ENCODE measurements at places on chromosomes 4 and X. TPM values are rescaled to one million over a fixed set of nuclear protein-coding genes. Genes with fewer than 3 reads are reported as not detected.

DNA sequence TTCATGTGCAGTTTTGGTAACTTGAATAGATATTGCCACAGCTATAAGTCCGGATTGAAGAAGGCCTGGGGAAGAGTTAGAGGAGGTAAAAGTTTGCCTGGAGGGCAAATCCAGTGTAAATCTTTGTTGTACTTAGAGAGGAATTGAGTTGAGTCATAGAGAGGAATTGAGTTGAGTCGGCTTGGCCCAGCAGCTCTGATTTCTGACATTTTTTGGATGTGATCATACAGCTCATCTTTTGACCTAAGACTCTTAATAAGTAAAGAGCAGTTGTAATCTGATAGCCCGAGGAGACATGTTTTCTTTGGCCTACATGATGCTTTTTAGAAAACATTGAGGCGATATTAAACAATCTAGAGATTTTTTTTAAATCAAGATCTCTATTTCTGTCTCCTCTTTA lies 3.9 kb downstream of the KIT start:
- H3K4me3 ChIP-seq: no peak overlapping the region
- peaks cover 56% of the 10 kb centered on the region for H3K27me3 ChIP-seq
- H3K27ac ChIP-seq: no peak overlapping the region
- no peaks in the 10 kb centered on the region for H3K36me3 ChIP-seq
- no peak for DNase-seq

- no peak for DNase-seq
- no peak overlapping the region for H3K4me3 ChIP-seq
- no peaks in the 10 kb centered on the region for H3K36me3 ChIP-seq
- peaks cover 41% of the 10 kb centered on the region for H3K4me1 ChIP-seq
- H3K27me3 ChIP-seq: no peaks in the 10 kb centered on the region
- H3K27ac ChIP-seq: no peak overlapping the region
Observed at GRCh38 chr4:10106421-10107039, 10.1 kb downstream of the WDR1 start.

DNA sequence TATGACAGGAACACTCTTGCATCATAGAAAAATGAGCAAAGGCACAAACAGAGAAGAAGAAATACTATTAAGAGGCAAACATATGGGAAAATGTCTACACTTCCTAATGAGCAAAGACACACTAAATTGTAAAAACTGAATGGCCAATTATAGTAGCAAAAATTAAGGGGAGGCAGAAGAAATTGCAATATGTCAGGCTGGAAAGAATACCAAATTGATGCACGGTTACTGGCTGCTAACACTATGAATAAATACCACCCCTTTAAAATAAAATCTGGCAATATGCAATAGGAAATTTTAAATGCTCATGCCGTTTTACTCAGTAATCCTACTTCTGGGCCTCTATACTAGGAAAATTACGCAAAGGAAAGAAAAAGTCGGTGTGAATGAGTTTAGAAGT lies 16.0 kb upstream of the PIN4 start:
- DNase-seq: no peak
- H3K27me3 ChIP-seq: no peaks in the 10 kb centered on the region
- H3K36me3 ChIP-seq: no peaks in the 10 kb centered on the region
- H3K4me3 ChIP-seq: no peak overlapping the region
- no peaks in the 10 kb centered on the region for H3K4me1 ChIP-seq
- no peak overlapping the region for H3K27ac ChIP-seq

DNA sequence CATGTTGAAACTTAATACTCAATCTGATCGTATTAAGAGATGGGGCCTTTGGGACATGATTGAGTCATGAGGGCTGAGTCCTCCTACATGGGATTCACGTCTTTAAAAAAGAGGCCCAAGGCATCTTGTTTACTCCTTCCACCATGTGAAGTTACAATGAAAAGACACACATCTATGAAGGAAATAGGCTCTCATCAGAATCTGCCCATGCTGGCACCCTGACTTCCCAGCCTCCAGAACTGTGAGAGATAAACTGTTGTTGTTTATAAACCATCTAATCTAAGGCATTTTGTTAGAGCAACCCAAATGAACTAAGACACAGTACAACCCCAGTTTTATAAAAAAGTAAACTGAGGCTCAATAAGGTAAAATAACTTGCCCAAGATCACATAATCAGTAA lies 32.3 kb downstream of the PPP3CA start:
- H3K27ac ChIP-seq: no peak overlapping the region
- H3K4me1 ChIP-seq: no peaks in the 10 kb centered on the region
- H3K4me3 ChIP-seq: no peak overlapping the region
- no peak for DNase-seq

DNA sequence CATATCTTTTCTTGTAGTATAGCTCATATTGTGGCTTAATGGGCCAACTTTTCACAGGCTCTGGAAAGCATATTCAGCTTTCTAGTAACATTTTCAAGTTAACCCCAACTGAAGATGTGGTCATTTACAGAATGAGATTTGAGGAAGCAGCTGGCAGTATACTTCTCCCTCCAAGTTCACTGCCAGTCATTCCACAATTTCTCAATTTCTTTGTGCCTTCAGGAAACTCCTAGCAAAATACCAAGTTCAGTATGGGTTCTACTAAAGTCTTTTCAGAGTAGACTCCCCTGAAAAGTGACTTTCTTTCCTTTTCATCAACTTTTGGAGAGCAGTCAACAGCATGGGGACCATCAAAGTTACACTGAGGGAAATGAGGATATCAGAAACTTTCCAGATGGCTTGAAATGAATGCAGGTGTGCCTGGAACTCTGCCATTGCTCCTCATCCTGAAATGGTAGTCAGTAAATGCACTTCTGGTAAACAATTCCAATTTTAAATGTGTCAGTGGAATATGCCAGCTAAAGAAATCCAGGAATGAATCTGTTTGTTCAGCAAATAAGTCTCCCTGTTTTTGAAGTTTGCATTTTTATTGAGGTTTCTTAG lies 81.5 kb upstream of the TEX13D start:
- no peak overlapping the region for H3K27ac ChIP-seq
- H3K4me3 ChIP-seq: no peak overlapping the region
- no peaks in the 10 kb centered on the region for H3K36me3 ChIP-seq
- DNase-seq: no peak

DNA sequence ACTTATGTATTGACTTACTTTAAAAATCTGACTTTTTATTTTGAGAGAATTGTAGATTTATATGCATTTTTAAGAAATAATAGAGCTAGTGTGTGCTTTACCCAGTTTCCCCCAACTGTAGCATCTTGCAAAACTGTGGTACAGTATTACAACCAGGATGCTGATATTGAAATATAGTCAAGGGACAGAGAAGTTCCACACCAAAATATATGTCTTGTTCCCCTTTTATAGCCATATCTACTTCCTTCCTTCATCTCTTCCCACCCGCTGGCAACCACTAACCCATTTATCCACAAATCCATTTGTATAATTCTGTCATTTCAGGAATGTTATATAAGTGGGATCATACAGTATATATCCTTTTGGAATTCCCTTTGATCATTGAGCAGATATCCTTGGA lies 16.8 kb downstream of the KDM6A start:
- no peaks in the 10 kb centered on the region for H3K4me1 ChIP-seq
- H3K4me3 ChIP-seq: no peak overlapping the region
- no peak for DNase-seq
- no peaks in the 10 kb centered on the region for H3K27me3 ChIP-seq
- H3K27ac ChIP-seq: no peak overlapping the region

DNA sequence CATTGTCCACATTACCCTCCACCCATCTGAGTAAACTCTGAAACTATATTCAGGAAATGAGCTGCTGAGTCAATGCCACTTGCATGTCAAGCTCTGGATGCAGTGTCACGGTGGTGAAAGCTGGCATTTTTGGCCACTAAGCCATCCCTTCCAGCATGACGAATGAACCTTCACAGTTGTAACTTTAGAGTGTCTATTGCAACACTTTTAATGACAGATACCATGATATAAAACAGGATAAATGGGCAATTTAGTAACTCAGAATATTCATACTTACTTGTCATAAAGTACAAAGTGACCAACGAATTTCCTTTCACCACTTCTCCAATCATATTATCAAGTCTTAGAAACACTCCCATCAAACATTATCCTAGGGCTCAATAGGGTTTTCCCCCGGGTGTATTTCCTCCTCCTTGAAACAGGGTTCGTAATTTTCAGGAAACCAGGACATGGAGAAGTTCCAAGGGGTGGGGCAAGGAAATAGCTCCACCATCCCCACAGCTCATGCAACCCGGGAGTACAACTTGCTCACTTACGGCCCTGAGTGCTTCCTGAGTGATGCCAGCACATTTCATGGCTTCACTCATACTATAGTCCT lies 73.1 kb downstream of the MTHFD2L start:
- no peaks in the 10 kb centered on the region for H3K4me1 ChIP-seq
- H3K4me3 ChIP-seq: no peak overlapping the region
- DNase-seq: no peak

DNA sequence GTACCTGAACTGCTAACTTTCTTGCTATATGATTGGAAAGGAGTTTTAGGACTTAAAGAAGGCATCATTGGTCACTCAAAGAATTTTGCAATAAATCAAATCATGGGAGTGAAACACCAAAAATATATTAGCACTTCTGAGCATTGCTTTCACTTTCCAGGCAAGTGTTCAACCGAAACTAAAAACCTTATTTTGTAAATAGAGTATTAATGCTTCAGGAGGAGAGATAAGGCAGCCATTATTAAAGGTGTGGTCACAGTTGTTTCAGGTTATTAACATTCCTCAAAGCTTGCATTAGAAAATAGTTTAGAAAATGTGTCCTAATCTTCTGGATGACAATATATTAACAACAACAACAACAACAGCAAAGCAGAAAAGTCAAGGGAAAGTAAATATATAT lies 92.3 kb upstream of the TLL1 start:
- no peaks in the 10 kb centered on the region for H3K27me3 ChIP-seq
- H3K4me3 ChIP-seq: no peak overlapping the region
- H3K27ac ChIP-seq: no peak overlapping the region
- no peak for DNase-seq

- DNase-seq: no peak
- no peaks in the 10 kb centered on the region for H3K27me3 ChIP-seq
- peak overlapping the region; percentile 87 for H3K4me3 ChIP-seq
- H3K4me1 ChIP-seq: peaks cover 32% of the 10 kb centered on the region
- H3K36me3 ChIP-seq: no peaks in the 10 kb centered on the region
Observed at GRCh38 chr4:75723163-75724065, 963 bp upstream of the USO1 start.

DNA sequence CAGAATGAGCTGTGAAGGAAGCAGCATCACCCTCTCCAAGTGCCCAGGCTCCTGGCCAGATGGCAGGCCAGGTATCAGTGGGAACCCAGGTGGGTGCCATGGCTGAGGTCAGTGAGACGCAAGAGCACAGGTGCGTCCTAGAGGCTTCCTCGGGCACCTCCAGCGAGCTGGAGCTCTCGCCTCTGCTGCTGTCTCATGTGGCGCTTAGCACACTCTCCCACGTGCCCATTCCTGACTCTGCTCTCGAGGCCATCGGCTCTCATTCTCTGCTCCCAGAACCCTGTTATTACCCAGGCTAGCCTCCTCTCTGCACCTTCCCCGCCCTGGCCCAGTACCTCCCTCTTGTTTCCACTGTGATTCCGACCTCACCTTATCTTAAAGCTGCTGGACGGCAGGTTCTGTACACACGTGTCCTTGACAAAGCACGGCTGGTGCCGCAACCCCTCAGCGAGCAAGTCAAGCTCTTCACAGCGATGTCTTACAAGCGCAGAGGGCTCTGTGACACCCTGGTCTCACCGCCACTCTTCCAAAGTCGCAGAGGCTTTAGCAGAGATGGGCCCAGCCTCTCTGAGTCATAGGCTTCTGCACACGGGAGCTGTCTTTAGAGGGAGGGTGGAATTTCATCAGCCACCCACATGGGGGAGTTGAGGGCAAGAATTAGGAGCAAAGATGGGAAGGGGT lies 15.4 kb upstream of the MSANTD1 start:
- H3K4me3 ChIP-seq: no peak overlapping the region
- H3K36me3 ChIP-seq: no peaks in the 10 kb centered on the region

- H3K27ac ChIP-seq: no peak overlapping the region
- H3K36me3 ChIP-seq: no peaks in the 10 kb centered on the region
- H3K27me3 ChIP-seq: no peaks in the 10 kb centered on the region
- H3K4me1 ChIP-seq: peaks cover 4% of the 10 kb centered on the region
- DNase-seq: peak; percentile 41
Observed at GRCh38 chr4:138522366-138522765, 280.2 kb upstream of the SLC7A11 start.

GRCh38 chrX:85906399-85906798 lies 141.0 kb downstream of the CHM start:
- no peak overlapping the region for H3K27ac ChIP-seq
- peaks cover 4% of the 10 kb centered on the region for H3K4me1 ChIP-seq
- H3K4me3 ChIP-seq: no peak overlapping the region
- peaks cover 3% of the 10 kb centered on the region for H3K36me3 ChIP-seq
- no peaks in the 10 kb centered on the region for H3K27me3 ChIP-seq

The CHIC1 gene
- 17.8 TPM for total RNA-seq

The UGT8 gene
- 4.3 TPM for total RNA-seq

The RHOH gene
- 11.2 TPM for total RNA-seq

The MAGEA11 gene
- total RNA-seq: not detected

The ABCG2 gene
- total RNA-seq: 0.62 TPM

The MORC4 gene
- total RNA-seq: 7.6 TPM

The GAGE13 gene
- not detected for total RNA-seq

Data from neural progenitor cell (in vitro differentiated cells).